ENCODE measurements at places on chromosomes 1 and 21.

DNA sequence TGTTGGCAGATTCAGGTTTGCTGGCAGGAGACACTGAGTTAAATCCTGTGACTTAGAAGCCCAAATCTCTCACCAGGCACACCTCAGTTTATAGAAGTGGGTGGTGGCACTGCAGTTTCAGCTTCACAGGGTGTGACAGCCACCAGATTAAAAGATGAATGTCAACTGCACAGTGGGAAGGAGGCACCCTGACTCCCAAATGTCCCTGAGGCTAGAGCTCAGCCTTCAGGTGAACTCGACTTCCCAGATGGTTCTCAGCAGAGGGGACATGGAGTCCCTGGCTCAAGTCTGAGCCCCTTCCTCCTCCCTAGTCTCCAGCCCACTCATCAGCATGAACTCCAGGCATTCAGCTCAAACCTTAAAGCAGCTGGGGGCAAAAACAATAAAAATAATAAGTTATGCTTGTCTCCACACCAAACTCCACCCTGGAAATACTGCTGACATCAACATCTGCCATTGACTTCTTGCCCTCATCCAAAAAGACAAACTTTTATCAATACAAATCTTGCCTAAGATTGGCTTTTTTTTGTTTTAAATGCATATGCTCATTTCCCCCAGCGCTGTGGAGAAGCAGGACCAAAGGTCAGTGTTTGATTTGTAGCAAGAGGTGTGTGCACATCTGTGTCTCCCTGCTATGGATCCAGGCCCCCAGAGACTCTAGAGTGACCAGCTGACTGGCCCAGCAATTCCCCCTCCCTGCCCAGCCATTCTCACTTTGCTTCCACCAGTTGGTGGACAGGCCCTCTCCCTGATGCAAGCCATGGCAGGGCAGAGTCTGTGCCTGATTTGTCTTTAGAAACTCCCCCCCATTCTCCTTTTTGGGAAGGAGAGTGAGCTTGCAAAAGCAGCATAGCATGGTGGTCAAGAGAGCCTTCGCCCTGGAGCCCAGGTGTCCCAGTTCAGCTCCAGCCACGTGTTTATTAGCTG lies 18.5 kb upstream of the S100A7 start:
- DNase-seq: no peak

DNA sequence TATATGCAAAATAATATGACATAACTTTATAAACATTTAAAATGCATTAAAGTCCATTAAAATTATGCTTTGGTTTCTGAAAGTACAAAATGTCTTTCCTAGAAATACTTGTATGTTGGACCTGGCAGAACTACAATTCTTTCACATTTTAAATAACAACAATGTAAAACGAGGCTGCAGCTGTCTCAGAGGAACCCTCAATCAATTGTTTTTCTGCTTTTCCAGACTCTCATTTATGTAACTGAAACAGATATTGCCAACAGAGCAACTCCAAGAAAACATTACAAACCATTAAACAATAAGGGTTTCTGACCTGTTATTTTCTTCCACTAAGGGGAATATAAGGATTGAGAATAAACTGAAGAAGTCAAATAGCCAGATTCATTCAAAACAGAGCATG lies 1193.4 kb downstream of the NCAM2 start:
- no peak for DNase-seq

DNA sequence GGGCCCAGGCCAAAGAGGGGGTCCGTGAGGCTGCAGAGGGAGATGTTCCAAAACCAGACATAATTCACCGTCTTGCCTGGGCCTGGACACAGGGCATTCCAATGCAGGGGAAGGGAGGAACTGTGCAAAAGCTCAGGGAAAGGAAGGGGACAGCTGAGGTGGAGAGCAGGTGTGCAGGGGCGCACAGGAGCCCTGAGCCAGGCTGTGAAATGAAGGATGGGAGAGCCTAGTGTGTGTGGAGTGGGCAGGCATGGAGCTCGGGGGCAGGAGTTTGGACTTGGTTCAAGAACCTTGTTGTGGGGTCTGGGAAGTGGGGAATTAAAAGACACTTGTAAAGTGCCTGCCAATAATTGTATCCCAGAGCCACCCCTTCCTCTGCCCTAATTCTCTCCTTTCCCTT lies 2.3 kb downstream of the TNNI1 start:
- no peak for DNase-seq

GRCh38 chr21:30988706-30989105 lies 49.6 kb downstream of the KRTAP19-8 start:
- no peak for DNase-seq

GRCh38 chr1:224392411-224393249 lies 36.0 kb downstream of the CNIH4 start:
- no peak for DNase-seq

DNA sequence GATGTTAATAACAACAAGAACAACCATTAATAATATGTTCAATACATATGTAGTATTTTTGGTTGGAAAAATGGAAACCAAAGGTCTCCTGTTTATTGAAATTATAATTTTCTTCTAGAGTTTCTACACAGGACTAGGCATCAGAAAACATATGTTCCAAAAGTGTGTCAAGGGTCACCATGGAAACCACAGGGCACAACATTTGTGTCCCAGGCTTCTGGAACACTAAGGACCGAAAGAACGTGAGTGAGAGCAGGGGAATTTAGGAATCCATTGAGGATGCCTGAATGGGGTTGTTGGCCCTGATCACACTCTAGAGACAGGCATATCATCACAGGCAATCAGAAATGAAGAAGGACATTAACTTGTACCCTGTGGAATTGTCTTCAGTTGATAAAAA lies 7.5 kb upstream of the CDC14A start:
- no peak for DNase-seq

GRCh38 chr21:44681152-44681551 lies 811 bp downstream of the KRTAP12-1 start:
- DNase-seq: no peak

DNA sequence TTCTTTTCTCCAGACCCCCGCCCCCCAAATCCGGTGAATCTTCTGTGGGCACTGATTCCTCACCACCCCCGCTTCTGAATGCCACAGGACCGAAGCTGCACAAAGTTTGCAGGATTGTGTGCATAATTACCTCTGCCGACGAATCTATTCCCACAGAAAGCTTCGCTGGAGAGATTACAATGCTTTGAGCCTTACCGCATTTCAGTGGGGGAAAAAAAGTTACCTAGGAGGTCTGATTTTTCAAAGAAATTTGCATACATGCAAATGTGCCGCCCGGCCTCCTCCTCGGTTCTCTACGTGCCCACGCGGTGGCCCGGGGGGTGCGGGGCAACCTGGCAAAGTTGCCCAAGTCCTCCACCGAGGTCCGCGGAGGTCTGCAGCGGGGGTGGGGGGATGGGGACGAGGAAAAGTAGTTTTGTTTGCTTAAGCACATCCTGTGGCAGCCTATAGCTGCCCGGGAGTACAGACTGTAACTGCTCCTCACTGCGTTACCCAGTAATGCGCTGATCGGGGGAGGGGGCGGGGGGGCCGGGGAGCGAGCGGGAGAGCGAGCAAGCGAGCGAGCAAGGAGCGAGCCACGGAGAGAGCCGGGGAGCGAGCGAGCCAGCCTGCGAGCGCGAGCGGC lies 563 bp upstream of the NFIA start:
- DNase-seq: peak; percentile 66

DNA sequence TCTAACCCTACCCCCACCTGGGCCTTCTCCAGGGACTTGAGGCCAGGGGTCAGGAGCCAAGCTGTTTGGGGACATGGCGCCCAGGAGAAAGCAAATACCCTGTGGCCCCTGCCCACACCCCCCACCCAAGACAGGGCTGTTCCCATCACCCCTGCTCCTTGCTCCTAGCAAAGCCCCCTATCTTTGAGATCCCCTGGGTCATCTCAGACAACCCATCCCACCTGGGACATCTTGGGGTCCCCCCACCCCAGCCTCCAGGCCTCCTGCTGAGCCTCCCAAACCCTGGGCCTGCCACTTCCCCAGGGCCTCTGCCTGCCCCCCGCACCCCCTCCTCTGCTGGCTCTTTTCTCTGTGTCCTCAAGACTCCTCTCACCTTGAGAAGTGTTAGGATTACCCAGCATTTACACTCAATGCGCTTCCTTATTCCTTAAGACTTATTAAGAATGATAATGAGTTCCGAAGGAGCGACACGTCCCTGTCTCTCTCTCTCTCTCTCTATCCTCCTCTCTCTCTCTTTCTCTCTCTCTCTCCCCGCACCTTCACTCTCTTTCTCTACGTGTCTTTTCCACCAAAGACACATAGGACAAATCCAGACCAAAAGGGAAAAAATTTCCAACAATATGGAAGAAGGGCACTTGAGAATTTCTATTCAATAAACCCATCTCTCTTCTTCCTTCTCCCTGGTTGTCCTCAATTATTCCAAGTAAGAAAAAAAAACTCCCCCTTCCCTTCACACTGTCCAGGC lies 7.2 kb downstream of the CASZ1 start:
- DNase-seq: no peak

DNA sequence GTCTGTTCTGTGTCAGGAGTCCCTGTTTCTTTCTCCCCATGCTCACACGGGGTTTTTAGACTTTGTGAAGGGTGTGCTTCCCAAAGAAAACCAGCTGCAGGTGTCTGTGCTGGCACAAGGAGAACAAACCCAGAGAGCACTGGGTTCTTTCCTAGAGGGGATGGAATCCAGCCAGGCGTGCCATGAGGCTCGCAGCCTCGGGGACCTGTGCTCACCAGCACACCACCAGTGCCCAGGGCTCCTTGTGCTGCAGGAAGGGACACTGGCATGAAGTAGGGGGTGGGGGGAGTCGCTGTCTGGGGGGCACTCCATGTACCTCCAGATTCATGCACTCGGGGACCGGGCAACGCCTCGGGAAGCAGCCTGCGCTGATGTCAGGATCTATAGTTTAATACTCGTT lies 57.9 kb downstream of the AGPAT3 start:
- DNase-seq: no peak

- no peak for DNase-seq
Observed at GRCh38 chr1:237687804-237688203, 202.9 kb downstream of the ZP4 start.

- no peak for DNase-seq
Observed at GRCh38 chr1:115882913-115883902, 42.3 kb upstream of the NHLH2 start.

DNA sequence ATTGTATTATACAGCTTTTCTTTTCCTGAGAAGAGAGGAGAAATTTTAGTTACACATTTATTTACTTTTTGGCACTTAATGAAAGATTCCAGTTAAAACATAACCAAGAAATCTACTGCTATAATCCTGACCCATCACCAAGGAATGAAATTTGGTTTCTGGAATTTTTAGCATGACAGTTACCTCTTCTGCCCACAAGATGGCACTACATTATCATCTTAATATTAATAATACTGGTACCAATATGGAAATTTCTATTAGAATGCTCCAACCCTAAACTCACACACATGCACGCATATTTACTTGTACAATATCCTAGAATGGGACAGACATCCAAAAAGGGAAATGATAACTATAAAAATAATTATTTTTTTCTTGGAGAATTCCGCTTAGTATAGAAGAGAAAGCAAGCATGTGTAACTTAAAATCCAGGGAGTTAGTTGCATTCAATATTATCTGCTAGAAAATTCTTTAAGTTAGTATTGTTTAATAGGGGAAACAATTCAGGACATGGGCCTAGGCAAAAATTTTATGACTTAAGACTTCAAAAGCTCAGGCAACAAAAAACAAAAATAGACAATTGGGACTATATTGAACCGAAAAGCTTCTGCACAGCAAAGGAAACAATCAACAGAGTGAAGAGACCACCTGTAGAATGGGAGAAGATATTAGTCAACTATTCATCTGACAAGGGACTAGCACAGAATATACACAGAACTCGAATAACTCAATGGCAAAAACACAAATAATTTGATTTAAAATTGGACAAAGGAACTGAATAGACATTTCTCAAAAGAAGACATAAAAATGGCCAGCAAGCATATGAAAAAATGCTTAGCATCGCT lies 37.4 kb downstream of the MAP3K21 start:
- peak; percentile 49 for DNase-seq

GRCh38 chr1:223221686-223222085 lies 78.6 kb upstream of the TLR5 start:
- no peak for DNase-seq

- DNase-seq: no peak
Observed at GRCh38 chr1:32126770-32127169, 18.9 kb downstream of the KPNA6 start.

DNA sequence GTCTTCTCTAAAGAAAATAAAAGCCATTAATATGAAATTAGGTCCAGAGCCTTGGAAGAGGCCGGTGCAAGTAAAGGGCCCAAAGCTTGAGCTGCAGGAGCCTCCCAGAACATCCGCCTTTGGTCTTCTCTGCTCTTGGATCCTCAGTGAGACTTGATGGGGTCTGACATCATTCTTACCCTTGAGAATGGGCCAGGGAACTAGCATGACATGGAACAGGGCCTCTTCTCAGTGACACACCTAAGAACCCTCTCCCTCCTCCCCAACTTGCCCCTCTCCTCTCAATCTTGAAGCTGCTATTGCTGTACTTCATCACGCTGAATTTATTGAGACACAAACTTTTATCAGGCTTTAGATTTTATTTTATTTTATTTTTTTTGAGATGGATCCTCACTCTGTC lies 40.3 kb upstream of the SRSF10 start:
- DNase-seq: no peak

- DNase-seq: no peak
Observed at GRCh38 chr1:211601982-211602670, 23.2 kb upstream of the SLC30A1 start.

DNA sequence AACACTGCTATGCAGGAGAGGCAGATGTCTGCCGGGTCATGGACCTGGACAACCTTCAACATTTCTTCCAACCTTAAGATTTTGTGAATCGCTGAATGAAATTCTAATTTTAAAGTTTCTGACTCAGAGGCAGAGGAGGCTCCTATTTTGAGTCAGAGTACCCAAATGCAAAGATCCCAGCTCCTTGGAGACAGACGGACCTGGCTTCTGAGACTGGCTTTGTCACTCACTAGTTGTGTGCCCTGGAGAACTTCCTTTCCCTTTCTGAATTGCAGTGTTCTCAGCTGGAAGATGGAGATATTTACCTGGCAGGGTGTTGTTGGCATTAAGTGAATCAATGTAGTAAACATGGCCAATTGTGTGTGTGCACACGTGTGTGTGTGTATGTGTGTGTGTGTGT lies 51.9 kb downstream of the IER5 start:
- no peak for DNase-seq

DNA sequence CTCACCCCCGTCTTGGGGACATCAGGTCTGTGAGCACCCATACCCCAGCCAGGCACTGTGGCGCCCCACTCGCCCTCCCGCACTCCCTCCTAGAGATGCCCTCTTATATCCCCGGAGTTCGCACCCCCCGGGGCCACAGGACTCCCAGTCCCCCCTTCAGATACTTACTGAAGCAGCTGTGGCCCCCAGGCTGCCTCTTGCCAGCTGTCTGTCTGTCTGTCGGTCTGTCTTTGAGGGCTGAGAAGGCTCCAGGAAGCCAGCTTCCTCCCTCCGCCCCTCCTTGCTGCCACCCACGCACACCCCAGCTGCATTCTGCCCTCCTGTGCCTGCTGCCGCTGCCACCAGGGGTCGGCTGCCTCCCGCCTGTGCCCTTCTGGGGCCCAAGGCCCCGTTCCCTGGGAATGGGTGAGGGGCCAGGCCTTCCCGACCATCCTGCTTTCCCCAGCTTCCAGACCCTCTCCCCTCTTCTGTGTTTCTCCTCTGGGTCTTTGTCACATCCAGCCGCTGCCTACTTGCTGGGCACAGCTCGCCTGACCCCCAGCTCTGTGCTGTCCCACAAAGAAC lies at the start of gene PTPN7:
TSS of gene PTPN7 (minus strand) at position 226 of the 564 bp plus-strand sequence. CDS start 1,200 bp downstream, outside the sequence.
- no peak for DNase-seq
